Urinary bladder (tissue), 4 donors: ENCODE measurements at places on chromosomes 5 and 9. TPM values are rescaled to one million over a fixed set of nuclear protein-coding genes. Genes with fewer than 3 reads are reported as not detected.
A peak's percentile ranks its signal among the peaks of the same experiment; 100 is the strongest.

DNA sequence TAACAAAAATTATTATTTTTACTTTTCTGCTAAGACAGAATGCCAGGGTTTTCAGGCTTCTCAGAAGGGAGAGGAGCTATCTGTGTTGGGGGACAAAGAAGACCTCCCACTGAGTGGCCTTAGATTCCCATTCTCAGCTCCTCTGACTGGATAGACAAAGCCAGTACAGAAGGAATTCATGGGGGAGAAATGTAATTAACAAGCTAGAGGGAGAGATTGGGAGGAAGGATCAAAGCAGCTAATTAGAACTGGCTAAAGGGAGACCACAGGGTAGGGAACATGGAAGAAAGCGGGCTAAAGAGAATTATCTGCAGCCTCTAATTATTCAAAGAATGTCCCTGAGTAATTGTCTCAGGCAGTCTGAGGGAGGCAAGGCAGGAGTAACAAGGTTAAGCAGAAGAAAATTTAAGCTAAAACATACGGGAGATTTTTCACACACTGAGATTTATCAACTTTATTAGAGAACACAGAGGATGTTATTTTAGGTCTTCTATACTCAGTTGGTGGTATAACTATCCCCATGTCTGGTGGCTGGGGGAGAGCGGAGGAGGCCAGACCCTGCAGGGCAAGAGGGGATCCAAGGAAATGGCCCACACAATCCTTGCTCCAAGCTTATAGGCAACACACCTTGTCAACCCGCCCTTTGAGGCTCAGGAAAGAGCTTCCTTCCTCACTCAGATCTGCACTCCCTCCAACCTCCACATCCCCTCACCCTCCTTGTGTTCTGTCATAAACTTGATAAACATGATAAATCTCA is 87.7 kb upstream of the LRRTM2 start:
- DNase-seq: no peak

GRCh38 chr9:9764821-9765220 is 848.0 kb downstream of the PTPRD start:
- no peak for DNase-seq

GRCh38 chr5:170769246-170769645 is 14.3 kb upstream of the GABRP start:
- no peak for DNase-seq

GRCh38 chr9:7130266-7130820 is 372.6 kb downstream of the KDM4C start:
- DNase-seq: no peak

DNA sequence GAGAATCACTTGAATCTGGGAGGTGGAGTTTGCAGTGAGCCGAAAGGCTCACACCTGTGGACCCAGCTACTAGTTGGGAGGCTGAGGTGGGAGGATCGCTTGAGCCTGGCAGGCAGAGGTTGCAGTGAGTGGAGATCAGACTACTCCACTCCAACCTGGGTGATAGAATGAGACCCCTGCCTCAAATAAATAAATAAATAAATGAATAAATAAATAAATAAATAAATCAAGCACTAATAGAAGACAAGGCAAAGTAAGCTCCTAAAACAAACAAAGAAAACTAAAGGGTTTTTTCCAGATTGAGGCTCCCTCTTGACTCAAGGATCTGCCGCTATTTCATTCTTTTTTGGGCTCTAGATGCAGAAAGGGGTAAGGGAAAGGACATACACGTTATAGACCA is 34.7 kb upstream of the CLINT1 start:
- no peak for DNase-seq

DNA sequence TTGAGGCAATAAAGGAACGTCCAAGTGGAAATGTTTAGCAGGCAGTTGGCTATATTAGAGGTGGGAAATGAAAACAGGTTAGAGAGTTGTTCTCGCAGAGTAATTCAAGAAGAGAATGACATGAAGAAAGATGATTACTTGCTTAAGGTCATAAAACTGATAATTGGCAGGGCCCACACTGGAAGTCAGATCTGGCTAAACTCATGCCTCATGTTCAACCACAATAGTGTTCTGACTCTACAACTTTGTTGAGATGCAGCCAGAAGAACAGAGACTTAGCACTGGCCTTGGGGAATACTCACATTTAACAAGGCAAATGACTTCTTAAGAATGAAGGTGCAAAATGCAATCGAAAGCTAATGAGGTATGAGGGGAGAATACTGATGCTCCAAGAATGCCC is 27.2 kb upstream of the TNFSF8 start:
- DNase-seq: no peak

DNA sequence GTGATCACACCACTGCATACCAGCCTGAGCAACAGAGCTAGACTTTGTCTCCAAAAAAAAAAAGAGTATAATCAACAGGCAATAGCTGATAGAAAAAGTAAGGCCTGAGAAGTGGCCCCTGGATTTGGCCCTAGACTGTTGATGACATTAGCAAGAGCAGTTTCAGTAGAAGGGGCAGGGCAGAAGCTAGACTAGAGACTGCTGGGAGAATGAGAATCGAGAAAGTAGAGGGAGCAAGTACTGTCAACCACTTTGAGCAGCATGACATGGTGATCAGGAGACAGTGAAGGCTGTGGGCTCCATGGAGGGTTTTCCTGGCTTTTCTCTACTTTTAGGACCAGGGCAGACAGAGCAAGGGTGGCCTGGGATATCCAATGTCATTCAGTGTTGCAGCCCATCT is 34.9 kb upstream of the B4GALT1 start:
- DNase-seq: no peak

- peak; percentile 21 for DNase-seq
Observed at GRCh38 chr5:97009212-97009898, 73.5 kb downstream of the LNPEP start.

DNA sequence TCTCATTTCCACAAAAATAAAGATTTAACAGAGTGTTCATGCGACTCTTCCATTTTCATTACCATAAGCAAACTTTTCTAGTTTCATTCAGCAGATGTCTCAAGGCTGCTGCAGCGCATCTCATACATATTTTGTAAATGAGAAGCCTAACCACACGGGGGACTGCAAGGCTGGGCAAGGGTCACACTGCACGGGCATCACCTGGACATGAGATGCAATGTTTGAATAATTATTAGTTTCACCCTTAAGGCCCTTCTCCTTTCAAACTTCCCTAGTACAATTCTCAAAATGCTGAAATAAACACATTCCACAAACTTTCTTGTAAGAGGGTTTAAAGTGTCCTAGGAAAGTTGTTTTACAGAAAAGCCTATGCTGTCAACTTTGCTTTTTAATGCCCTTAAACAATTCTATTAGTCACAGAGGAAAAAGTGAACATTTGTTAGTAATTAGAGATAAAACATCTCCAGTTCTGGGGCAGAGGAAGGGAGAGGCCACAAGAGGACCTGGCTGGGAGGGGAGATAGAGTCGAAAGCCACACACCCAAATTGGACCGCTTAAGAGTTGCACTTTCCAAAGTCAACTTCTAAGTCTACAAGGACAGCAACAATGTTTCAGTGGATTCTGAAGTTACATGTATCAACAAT is 1.3 kb downstream of the DENND1A start:
- no peak for DNase-seq

DNA sequence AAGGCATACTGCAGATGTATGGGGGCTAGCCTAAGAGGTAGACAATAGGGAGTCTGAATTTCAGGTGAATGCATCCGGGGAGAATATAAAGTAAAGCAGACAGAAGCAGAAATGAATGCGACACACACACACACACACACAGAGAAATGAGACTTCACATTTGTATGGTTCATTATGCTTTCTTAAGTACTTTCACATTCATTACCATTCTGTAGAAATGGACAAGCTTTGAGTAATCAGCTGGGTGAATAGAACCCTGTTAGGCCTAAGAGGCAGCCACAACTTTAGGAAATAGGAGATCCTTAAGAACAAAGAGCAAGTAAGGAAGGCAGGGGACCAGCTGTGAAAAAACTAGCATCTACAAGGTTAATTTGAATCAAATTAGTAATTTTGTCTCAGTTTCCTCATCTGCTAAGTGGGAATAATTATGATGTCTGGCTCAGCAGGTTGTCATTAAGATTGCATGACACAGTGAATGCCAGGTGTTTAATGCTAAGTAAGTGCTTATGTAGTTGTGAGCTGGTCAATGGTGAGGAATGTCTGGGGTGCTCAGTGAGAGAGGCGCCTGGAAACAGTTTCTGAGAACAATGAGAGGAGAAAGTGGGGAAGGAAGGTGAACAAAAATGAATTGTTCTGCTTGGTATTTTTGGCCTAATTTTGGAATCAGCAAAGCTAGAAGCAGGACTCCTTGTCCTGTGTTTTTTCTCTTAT is 265.8 kb upstream of the CLINT1 start:
- no peak for DNase-seq

The HACD4 gene
- 14.5 TPM for total RNA-seq

The PCDHGA12 gene
- total RNA-seq: 7.8 TPM

The ANKRD18B gene
- 7.1 TPM for total RNA-seq

The CMBL gene
- total RNA-seq: 17.2 TPM
